NCI-H460 (cell line): ENCODE measurements at places on chromosomes 4 and X. TPM values are rescaled to one million over a fixed set of nuclear protein-coding genes. Genes with fewer than 3 reads are reported as not detected.

Gene CDKL2
- 1.1 and 2.2 TPM in 2 replicates for total RNA-seq

Gene MED12
- 12.8 and 18.1 TPM in 2 replicates for total RNA-seq

Gene JCHAIN
- not detected in 2 replicates for total RNA-seq

DNA sequence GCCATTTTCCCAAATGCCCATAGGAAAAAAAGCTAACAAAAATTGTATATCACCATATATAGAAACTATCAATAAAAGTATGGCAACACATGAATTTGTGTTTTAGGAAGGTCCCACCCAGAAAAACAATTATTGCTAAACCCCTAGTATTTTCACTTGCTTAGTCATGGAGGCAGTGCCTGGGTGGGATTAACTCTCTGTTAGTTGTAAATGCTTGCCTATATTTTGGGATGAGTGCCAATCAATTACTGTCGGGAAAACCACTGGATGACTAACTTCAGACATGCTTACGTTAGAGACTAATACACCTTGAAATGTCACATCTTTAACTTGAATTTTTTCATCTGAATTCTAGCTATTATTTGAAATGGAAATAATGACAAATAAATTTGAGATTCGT, 33.9 kb downstream of the TMPRSS11A start:
- DNase-seq = no peak

- peak; percentile 14 for DNase-seq
Observed at GRCh38 chrX:118347131-118347530, 1.2 kb downstream of the WDR44 start.

DNA sequence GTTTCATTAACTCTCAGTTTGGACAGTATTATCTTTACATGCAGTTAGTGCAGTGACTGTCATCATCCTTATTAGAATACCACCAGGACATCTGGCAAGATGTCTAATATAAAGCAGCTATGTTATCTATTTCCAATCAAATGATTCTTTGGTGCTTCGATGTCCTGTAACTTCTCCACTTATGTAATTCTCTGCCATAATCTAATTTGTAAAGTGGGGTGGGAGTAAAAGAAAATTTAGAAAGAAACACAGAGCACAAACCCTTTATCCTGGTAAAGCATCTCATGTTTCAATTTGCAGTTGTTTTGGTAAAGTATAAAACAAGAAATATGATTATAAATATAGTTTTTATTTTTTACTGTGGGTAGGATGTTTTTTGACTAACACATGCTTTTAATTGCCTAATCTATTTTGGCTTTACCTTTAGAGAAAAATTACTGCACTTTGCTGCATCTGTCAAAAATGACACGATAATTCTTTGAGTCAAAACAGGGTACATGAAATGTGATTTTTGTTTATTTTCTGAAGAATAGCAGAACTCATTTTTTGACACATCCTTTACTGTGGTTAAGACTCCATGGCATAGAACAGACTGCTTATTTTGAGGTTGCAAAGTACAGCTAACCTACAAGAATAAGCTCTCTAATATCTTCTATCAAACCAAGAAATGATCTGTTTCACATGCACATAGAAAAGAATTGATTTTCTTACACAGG, 382.9 kb downstream of the RPA4 start:
- no peak for DNase-seq

DNA sequence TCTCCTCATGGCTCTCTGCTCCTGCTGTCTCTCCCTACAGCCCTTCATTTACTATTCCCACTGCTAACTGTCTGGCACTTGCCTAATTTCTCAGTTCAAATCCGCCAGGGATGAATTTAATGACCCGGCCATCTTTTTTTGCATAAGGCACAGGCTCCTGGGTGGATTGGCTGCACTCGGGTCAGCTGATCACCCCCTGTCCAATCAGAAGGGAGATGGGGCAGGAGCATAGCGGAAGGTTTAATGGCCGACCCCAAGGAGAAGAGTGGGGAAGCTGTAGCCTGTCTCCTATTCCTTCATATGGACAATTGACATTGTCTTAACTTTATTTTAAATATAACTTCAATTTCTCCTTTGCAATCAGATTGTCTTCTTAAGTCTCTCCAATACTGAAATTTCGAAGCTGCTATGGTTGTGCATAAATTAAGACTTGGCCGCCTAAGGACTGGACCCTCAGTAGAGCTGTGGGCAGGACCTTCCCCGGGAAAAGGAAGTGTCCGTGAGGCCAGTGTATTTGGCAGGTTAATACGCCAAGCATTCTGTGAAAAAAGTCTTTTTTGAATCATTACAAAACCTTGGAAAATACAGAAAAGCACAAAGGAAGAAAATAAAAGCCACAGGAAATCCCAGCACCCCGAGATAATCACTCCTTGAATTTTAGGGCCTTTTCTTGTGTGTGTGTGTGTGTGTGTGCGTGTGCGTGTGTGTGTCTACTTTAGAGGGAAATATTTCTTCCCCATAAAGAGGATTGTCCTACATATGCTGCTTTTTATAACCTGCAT, 55.5 kb downstream of the SMIM20 start:
- no peak for DNase-seq

DNA sequence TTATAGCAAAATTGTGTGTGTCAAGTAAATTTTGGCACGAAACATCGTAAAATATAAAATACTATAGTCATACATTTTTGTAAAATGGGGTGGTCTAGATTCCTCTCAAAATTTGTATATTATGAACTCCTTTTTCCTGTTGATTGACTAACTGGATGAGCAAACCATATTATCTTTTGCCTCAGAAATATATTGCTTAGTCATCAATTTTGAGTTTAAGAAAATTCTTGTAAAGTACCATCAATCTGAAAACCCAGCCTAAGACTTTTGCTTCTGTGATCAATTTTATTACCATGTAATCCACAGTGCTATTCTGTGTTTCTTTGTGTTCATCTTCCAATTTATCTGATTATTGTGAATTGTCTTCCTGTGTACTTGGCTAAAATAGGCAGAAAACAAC, 98.0 kb upstream of the PCDH18 start:
- DNase-seq = no peak

DNA sequence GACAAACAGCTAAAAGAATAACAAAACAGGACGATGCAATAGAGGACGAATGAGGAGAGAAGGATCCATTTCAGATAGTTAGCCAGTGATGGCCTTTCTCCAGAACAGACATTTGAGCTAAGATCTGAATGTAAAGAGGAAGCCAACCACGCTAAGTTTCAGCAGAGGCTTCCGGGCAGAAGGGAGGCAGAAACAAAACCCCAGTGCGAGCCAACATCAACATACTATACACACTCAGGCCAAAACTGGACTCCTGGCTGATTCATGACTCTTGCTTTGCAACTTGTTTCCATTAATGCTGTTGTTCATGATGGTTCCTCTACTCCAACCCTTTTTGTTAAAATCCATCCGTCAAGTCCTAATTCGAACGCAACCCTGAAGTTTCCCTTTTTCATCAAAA, 730.3 kb downstream of the TRIML1 start:
- DNase-seq = no peak

DNA sequence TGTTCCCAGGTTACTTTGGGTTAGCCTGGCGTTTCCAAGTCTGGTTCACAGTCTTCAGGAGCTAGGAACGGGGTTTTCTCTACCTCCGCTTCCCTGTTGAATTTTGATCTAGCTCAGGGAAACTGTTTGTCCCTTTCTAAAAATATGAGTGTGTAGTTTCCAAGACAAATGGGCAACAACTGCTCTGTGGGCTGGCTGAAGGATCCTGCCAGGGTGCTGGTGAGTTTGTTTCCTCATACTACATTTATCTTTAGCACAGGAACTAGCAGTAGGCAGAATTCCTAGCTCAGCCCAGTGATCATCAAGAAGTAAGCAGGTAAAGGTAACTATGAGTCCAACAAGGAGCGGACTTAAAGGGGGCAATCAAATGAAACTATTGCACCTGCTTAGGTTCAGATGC, 13.3 kb upstream of the FAM47E start:
- no peak for DNase-seq

DNA sequence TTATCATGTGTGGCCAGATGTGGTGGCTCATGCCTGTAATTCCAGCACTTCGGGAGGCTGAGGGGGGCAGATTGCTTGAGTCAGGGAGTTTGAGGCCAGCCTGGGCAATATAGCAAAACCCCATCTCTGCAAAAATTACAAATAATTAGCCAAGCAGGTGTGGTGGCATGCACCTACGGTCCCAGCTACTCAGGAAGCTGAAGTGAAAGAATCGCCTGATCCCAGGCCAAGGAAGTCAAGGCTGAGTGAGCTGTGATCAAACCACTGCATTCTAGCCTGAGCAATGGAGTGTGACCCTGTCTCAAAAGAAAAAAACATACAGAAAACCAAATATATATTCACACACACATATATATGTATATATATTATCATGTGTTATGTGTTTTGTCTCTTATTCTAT, 15.0 kb downstream of the APELA start:
- DNase-seq = no peak

DNA sequence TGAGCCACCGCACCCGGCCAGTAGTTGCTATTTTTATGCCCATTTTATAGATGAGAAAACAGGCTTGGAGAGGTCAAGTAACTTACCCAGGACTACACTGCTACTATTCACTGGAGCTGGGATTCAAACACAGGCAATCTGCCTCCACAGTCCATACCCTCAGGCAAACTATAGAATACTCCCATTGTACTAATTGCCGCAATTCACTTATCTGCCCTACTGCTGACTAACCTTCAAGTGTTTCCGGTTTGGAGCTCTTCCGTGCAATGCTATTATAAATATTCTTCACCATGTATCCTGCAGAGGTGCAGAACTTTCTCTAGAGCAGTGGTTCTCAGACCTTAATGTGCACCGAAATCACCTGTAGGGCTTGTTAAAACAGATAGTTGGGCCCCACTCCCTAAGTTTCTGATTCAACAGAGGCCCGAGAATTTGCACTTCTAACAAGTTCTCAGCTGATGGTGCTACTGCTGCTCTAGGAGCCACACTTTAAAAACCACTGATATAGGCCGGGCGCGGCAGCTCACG, 1.9 kb upstream of the G3BP2 start:
- no peak for DNase-seq
